ENCODE measurements at places on chromosomes 12 and 14. TPM values are rescaled to one million over a fixed set of nuclear protein-coding genes. Genes with fewer than 3 reads are reported as not detected.
A peak's percentile ranks its signal among the peaks of the same experiment; 100 is the strongest.

ZDHHC22 gene
- total RNA-seq, result 0.16 TPM

PRR4 gene
- 4.4 TPM for total RNA-seq

CLEC4C gene
- not detected for total RNA-seq

RASSF3 gene
- total RNA-seq, result 29.0 TPM

SLCO1B1 gene
- not detected for total RNA-seq

GRCh38 chr12:100399095-100399494 is 42.2 kb downstream of the SLC17A8 start:
- DNase-seq, result no peak

DNA sequence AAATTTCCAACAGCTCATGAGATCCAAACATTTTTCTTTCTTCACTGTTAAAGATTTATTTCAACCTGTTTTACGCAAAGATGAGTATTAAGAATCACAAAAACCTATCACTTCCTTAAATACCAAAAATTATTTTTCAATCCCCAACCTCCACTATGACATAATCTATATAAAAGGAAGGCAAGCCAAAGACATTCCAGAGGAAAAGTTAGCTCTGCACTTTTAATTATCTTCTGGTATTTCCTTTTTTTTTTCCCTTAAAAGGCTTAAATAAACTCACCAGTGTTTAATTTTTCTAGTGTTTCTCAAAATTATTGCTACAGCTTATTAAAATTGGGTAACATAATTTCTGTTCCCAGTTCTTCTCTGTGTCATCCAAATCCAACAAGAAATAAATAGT is 75.9 kb downstream of the BMP4 start:
- DNase-seq, result no peak

- no peak for DNase-seq
These were observed 421 bp downstream of the GLT1D1 start for GRCh38 chr12:128853600-128854197.

- DNase-seq, result no peak
These were observed 154.7 kb downstream of the FBXL14 start for GRCh38 chr12:1439687-1440086.

- no peak for DNase-seq
These were observed 41.6 kb downstream of the UBE3B start for GRCh38 chr12:109518820-109519665.

- peak; percentile 81 for DNase-seq
These were observed 772.5 kb upstream of the ALG10B start for GRCh38 chr12:37543966-37544668.

GRCh38 chr14:53331247-53331646 is 178.1 kb upstream of the DDHD1 start:
- DNase-seq, result no peak

GRCh38 chr12:400828-401227 is 616 bp upstream of the CCDC77 start:
- no peak for DNase-seq

DNA sequence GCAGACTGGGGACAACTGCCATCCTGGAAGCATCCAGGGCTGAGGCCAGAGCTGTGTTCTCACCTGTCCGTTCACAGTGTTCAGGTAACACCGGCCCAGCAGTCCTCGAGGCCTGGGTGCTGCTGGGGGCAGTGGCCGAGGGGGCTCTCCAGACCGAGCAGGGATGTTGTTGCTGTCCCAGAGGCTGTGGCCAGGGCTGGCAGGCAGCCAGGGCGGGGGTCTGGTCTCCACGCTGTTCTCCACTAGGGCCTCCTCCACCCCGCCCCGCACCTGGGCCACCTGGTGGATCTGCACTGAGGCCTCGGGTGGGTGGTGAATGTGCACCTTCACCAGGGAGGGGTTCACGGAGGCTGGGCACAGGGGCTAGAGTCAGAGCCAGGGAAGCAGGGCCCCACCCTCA is 57.4 kb downstream of the ISCA2 start:
- no peak for DNase-seq

- DNase-seq, result no peak
These were observed 38.8 kb downstream of the CCNK start for GRCh38 chr14:99519931-99520421.

DNA sequence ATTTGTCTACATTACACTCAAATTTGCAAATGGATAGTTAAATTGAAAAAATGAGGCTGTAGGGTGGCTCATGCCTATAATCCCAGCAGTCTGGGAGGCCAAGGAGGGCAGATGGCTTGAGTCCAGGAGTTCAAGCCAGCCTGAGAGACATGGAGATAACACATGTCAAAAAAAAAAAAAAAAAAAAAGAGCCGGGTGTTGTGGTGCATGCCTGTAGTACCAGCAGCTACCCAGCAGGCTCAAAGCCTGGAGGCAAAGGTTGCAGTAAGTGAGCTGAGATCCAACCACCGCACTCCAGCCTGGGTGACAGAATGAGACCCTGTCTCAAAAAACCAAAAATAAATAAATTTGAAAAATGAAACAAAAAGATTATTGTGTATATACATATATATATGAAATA is 119.9 kb upstream of the MGAT4C start:
- DNase-seq, result no peak
